ENCODE measurements at places on chromosomes 1 and 21.

- DNase-seq: no peak
Measured at GRCh38 chr1:2468540-2468939, 7.5 kb upstream of the PLCH2 start.

DNA sequence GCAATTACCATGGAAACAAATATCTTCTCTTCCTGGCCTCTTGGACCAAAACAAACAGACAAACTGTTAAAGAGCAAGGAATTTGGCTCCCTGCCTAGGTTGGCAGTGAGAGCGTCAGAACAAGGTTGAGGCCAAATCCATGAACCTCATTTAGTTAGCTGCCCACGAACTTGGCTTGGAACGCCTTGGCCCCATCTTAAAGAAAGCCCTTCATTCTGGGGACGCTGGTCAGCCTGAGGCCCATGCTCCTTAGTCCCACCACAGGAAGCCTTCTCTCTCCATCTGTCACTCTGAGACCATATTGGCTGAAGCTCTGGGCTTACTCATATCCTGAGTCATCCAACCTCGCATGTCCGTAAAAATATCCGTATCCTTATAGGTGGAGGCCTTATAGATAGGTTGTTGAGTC lies 62.4 kb upstream of the DIRAS3 start:
- DNase-seq: peak; percentile 27

DNA sequence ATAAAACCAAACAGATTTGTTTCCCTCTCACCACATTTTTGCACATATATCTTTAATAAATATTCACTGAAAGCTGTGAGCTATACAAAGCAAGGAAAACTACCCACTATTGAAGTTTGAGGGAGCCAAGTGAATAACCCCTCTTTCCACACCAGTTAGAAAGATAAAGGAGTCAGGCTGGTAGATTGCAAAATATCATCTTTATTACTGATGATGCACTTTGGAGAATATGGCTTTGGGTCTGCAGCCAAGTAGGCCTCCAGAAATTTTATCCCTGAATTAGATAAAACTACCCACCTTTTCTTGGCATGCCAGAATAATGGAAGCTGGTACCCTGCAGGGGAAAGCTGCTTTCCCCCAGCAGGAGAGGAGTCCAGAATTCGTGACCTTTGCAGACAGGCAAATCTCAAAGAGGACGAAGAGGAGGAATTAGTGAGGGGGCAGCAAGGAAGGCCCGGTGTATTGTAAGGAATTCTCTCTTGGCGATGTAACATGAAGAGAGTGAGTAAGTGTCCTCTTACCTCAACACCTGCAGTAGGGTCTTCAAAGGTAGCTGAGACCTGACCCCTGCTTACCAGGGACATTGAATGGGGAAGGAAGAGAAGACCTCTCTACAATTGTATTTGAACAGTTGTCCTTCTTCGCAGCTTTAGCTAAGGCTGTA lies 84.7 kb downstream of the LRRC8D start:
- DNase-seq: no peak

DNA sequence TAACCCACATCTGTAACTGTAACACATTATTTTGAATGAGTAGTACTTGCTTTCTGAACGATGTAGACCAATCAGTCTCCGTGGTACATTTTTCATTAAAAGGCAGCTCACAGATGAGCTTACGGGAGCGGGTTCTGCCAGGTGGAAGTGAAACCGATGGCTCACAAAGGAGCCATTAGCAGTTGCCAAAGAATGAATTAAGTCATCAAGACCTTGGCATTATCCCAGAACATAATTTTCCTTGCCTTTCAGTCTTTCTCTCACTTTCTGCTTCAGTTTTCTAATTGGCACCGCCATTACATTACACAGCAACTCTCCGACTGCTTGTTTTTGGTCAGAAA lies 33.5 kb upstream of the UTS2 start:
- DNase-seq: no peak

- no peak for DNase-seq
Measured at GRCh38 chr21:27631471-27631870, 664.6 kb upstream of the ADAMTS5 start.

DNA sequence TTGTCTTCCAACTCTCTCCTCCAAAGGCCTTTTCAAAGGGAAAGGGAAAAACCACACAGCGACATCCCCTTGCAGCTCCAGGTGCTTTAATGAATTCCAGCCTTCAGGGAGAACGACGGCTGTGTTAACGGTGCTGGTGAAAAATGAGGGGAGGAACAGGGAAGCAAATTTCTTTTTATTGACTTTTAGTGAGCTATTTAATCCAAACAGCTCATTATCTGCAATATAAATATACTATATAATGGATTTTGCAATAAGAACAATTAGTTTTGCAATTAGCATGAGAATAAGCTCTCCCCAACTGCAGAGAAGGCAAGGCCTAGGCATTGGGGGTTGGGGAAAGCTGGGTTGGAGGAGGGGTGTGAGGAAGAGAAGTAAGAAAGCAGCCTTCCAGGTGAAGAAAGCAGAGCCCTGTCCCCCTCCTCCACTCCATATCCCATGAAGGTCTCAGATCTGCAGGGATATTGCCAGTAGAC lies 159.0 kb upstream of the ZC3H12A start:
- DNase-seq: no peak

- DNase-seq: no peak
Measured at GRCh38 chr1:182869241-182869666, 30.1 kb downstream of the DHX9 start.

DNA sequence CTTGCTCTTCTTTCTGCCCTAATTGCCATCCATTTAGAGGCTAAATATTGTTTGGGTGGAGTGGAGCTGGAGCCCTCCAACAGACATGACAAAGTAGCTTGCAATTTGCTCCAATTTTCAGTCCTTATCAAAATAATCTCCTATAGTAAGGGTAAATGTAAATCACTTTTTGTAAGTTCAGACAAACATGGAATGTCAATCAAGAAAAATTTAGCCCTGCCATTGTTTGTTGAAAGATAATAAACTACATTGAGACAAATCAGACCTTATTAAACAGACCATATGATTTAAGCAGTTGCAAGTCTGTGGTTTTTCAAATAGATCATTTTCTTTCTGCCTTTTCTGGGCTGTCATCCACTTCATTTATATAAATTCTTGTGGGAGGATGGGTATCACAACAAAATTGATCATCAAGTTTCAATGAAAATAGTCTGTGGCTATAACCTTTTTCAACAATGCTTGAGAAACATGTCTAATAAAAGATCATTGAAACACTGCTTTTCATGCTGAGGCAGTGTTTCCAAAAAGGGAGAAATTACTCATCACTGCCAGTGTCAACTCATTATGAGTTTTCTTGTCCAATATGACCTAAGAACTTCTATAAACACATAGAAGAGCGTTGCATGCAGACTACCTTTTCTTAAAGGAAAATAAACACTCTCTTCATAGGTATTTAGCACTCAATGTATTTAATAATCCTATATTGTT lies 1152.0 kb upstream of the B3GALT2 start:
- DNase-seq: no peak

- DNase-seq: no peak
Measured at GRCh38 chr21:34926803-34927467, 122.2 kb downstream of the RUNX1 start.
